ENCODE measurements at places on chromosomes 16 and 17.

DNA sequence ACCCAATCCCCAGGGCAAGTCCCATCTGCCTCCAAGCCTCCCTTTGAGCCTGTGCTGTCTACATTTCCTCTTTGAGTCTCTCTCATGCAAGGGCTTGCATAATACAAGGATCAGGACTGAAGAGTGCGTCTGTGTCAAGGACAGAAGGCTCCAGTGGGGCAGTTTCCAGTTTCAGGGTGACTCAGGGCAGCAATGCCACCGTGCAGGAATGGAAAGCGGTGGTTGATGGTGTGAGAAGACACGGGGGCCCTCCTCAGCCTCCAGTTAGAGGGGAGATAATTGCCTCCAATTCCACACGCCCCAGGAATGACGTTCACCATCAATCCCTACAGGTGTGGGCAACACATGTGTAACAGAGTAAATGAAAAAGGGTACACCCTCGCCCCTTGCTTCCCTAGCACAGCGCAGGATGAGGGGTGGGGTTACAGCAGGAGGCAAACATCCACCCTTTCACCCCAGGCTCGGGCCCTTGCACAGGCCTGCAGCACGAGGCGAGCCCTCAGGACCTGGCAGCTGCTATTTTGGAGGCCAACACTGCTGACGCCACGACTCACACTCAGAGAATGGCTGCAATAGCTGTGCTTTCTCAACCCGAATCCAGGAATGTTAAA, 24.8 kb upstream of the SLC25A19 start:
- DNase-seq: peak; percentile 4

DNA sequence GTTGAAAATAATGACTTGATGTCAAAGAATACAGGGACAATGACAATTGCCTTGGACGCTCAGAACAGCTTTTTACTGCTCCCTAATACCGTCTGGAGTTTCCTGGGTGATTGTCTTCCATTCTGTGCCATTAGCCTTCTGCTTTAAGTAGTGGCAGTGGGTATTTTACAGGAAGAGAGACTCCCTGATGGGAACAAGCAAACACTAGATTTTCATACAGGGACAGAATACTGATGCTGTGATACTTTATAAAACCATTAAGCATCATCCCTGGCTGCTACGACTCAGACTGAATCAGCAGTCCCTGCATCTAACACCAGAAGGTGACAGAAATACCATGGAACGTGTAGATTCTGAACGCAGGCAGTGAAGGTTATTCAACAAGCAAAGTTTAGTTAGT, 635.4 kb upstream of the GOT2 start:
- DNase-seq: no peak

DNA sequence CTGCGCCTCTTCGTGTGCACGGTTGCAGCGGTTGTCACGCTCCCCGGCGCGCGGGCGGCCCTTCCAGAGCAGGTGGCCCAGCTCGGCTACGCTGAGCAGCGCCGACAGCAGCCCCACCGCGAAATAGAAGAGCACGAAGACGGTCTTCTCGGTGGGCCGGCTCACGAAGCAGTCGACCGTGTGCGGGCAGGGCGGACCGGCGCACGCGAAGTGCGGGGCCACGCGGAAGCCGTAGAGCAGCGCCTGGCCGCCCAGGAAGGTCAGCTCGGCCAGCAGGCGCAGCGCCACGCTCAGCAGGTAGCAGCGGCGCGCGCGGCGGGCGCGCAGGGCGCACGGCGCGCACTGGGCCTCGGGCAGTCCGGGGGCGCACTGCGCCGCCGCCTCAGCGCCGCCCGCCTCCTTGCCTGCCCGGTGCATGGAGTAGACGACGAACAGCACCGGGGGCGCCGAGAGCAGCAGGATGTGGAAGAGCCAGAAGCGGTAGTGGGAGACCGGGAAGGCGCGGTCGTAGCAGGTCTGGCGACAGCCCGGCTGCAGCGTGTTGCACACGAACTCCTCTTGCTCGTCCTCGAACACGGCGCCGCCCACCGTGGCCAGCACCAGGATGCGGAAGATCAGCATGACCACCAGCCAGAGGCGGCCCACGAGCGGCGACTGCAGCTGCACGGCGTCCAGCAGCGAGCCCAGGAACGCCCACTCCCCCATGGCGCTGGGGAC, 1.3 kb downstream of the GJD3 start:
- DNase-seq: no peak

GRCh38 chr17:1077581-1077985, 80.7 kb downstream of the TIMM22 start:
- DNase-seq: no peak

- DNase-seq: peak; percentile 51
These were observed 20.6 kb upstream of the COL1A1 start for GRCh38 chr17:50221864-50222545.

DNA sequence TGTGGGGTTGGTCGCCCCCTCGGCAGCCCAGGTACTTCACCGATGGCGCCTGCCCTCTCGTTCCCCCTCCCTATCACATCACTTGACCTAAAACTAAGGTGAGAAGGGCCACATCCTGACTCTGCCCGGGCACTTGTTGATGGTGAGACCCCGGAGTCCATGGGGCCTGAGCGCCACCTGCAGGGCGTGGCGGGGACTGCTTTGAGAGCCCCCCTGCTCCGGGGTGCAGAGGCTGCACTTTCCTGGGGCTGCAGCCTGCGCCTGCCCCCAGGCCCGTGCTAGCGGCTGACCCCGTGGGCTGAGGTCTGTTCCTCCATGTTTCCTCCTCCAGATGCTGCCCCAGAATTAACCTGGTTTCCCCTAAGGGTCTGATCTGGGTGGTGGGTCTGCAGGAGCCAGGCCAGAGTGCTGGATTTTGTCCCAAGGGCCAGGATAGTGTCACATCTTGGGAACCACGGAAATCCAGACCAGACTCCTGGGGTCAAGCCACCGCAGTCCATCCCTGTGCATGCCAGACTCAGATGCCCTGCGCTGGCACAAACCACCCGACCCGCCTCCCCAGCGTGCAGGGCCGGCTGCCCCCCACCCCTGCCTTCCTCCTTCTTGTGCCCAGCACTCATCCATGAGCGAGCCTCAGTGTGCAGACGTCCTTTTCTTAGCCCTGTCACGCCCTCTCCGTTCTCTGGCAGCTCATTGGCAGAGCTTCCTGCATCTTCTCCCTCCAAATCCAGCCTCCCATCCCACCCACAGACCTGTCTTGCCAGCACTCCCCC, 2.7 kb downstream of the NDUFAF8 start:
- DNase-seq: peak; percentile 21
